Activated gamma-delta T cell treated with anti-CD3 and anti-CD28 coated beads, Interleukin-2, amount 50 U/mL, for 16 hours (primary cell): ENCODE measurements at places on chromosomes 7 and 10.

DNA sequence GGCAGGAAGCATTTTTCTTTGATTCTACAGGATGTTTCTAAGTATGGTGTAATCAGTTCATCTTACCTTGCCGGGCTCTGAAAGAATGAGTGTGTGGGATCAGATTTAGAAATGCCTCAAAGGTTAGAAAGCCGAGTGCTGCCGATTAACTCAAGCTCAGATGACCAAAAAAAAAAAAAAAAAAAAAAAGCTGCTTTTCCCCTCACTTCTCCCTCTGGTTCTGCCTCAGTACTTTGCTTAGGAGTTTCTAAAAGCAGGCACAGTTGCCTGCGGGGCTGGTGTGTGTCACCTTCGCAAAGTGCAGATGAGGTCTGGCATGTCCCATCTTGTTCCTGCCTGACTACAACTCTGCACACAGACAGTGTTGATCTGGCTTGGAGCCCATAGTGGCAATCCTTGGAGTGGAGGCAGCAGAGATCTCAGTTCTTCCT lies 47.0 kb downstream of the KIAA1217 start:
- no peak for DNase-seq

DNA sequence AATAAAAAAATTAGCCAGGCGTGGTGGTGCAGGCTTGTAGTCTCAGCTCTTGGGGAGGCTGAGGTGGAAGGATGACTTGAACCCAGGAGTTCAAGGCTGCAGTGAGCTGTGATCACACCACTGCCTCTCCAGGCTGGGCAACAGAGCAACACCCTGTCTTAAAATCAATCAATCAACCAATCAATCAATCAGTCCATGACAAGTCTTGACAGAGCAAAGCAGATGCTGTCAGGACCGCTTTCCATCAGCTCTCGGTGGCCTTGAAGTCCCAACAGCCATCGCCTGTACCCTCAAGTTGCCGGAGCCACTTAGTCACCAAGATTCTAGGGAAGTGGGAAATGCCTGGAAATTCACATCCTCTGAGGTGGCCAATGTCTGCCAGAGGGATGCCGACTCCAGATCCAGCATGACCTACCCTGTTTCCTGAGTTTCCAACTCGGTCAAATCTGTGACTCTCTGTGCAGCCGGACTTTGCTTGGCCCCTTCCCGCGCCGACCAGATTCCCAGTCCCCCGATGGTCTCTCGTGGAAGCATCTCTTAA lies 871 bp upstream of the CCL24 start:
- DNase-seq = no peak

GRCh38 chr10:24898501-24898900 lies 53.9 kb downstream of the PRTFDC1 start:
- DNase-seq = no peak

GRCh38 chr7:91519241-91520158 lies 255.3 kb downstream of the FZD1 start:
- no peak for DNase-seq

DNA sequence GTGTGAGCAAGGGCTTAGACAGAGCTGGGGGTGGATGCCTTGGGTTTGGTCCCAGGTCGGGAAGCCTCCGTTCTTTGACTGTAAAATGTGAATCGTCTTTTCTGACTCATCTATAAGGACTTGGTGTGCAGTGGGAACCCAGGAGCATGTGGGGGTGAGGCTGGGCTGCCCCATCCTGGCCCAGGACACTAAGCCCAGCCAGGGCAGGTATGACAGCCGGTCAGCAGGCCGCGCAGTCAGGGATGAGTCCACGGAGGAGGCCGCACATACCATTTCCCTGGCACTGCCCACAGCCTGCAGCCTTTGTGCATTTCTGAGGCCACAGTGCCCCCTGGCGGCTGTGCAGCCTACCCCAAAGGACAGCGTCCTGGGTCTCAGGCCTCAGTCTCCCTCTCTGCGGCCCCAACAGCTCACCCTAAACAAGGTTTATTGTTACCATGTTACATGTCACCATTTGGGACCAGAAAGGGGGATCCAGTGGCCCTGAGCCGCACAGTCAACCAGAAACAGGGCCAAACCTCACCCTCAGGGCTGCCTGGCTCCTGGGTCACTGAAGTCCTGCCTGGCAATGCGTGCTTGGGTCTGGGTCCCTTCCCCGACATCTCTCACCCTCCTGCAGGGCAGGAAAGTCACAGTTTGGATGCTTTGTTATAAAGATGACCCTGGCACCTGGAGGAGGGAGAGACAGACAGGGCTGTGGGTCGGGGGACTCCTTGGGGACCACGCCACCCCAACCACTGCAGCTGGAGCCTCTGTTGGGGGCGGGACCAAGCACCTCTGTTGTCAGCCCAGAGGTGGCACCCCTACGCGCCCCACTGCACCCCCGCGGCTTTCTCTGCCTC lies 14.4 kb upstream of the SH2B2 start:
- DNase-seq = peak; percentile 66

- DNase-seq = no peak
Measured at GRCh38 chr7:39372383-39372782, 193.8 kb upstream of the YAE1 start.

GRCh38 chr10:17883621-17884020 lies 68.1 kb upstream of the SLC39A12 start:
- no peak for DNase-seq
